Activated CD4-positive, alpha-beta T cell treated with anti-CD3 and anti-CD28 coated beads, Interleukin-2, amount 10 ng/mL, durations not matched to agents 24 days and 14 days (primary cell): ENCODE measurements at places on chromosomes 5 and 9. TPM values are rescaled to one million over a fixed set of nuclear protein-coding genes. Genes with fewer than 3 reads are reported as not detected.

GRCh38 chr5:54171645-54172384, 138.6 kb downstream of the ARL15 start:
- H3K27ac ChIP-seq: no peak overlapping the region
- peak; percentile 68 for DNase-seq
- peaks cover 4% of the 10 kb centered on the region for H3K36me3 ChIP-seq
- no peak overlapping the region for H3K4me3 ChIP-seq
- H3K27me3 ChIP-seq: no peaks in the 10 kb centered on the region
- H3K4me1 ChIP-seq: peaks cover 3% of the 10 kb centered on the region

The RAB3C gene
- not detected in 2 replicates for total RNA-seq

- no peaks in the 10 kb centered on the region for H3K36me3 ChIP-seq
- no peaks in the 10 kb centered on the region for H3K4me1 ChIP-seq
- no peak overlapping the region for H3K27ac ChIP-seq
- DNase-seq: no peak
- no peaks in the 10 kb centered on the region for H3K27me3 ChIP-seq
These were observed 674.3 kb downstream of the ACTL7B start for GRCh38 chr9:108181441-108181840.

DNA sequence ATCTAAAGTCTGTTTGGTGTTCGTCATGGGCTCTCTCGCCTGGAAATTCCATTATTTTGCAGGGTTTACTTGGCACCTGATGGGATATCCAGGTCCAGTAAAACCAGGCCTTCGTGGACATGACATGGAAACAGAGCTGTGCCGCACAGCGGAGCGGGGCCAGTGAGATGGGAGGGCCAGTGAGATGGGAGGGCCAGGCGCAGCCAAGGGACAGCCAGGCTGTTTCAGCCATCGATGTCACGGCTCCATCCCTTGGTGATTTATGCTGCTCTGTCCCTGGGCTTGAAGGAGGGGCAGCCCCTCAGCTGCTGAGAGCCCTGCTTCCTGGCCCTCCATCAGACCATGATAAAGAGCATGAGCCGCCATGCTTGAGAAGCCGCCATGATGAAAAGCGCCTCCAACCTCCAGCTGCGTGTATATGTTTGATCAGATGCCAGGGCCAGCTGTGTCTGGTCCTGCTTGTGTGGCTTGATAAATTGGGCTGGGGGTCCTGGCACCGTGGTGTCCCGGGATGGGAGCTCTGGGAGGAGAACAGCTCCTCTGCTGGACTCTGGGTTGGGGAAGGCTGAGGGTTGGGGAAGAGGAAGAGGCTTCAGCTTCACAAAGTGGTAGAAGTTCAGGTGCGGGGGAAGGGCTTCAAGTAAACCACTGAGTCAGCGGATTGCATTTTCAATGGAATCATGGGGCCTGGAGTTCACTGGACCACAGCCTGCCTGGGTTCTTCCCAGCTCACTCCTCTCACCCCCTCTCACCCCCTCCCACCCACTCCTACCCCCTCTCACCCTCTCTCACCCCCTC, 6.1 kb upstream of the COL5A1 start:
- no peak overlapping the region for H3K27ac ChIP-seq
- no peak overlapping the region for H3K4me3 ChIP-seq
- peaks cover 7% of the 10 kb centered on the region for H3K27me3 ChIP-seq
- no peak for DNase-seq
- no peaks in the 10 kb centered on the region for H3K4me1 ChIP-seq

The SLC28A3 gene
- total RNA-seq: 0.44 and 0.54 TPM in 2 replicates

DNA sequence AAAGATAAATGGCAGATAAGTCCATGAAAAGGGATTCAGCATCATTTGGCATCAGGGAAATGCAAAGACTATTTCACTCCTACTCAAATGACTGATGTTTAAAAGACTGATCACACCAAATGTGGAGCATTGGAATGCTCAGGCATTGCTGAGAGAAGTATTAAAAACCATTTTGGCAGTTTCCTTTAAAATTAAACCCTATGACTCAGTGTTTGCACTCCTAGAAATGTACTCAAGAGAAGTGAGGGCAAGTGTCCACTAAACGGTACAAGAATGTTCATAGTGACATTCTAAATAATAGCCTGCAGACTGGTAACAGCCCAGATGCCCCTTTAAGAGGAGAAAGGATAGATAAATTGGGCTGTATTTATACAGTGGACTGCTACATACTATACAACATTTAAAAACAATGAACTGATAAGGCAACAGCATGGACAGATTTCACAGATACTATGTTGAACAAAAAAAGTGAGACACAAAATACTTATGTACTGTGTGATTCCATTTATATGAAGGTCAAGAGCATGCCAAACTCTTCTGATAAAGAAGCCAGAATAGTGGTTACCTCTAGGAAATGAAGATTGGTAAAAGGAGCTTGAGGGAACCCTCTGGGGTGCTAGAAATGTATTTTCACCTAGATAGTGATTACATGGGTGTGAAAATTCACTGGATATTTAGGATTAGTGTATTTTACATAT, 24.6 kb downstream of the APC start:
- no peak for DNase-seq
- peaks cover 6% of the 10 kb centered on the region for H3K36me3 ChIP-seq
- peaks cover 2% of the 10 kb centered on the region for H3K4me1 ChIP-seq
- H3K27ac ChIP-seq: no peak overlapping the region

GRCh38 chr9:14440062-14440461, 126.1 kb upstream of the NFIB start:
- H3K36me3 ChIP-seq: no peaks in the 10 kb centered on the region
- no peak for DNase-seq
- no peaks in the 10 kb centered on the region for H3K4me1 ChIP-seq
- no peak overlapping the region for H3K27ac ChIP-seq
- H3K27me3 ChIP-seq: peaks cover 3% of the 10 kb centered on the region

DNA sequence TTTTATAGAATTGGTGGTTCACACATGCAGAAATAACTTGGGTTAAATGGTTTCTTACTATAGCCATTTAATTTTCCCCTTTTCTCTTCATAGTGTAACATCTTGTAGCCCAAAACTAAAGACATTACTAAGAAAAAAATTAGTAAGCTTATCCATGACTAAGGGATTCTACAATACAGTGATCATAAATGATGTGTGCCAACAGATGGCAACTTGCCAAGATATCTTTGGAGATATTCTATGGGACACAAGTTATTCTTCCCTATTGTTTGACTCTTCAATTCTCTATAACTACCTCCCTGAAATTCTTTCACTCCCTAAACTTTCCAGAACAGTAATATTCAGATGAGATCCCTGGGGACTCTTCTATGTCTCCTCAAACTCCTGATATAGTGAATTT, 580.6 kb downstream of the PTPRD start:
- no peak overlapping the region for H3K4me3 ChIP-seq
- H3K4me1 ChIP-seq: no peaks in the 10 kb centered on the region
- no peak for DNase-seq
- H3K27me3 ChIP-seq: no peaks in the 10 kb centered on the region
- H3K27ac ChIP-seq: no peak overlapping the region

- H3K27me3 ChIP-seq: peaks cover 38% of the 10 kb centered on the region
- no peak overlapping the region for H3K4me3 ChIP-seq
- H3K4me1 ChIP-seq: no peaks in the 10 kb centered on the region
- DNase-seq: no peak
- no peak overlapping the region for H3K27ac ChIP-seq
These were observed 179.5 kb downstream of the YTHDC2 start for GRCh38 chr5:113692891-113693457.

The LMBRD2 gene
- total RNA-seq: 9.8 TPM in 2 replicates

The CD180 gene
- total RNA-seq: 0.26 and 0.47 TPM in 2 replicates
